Glomerular endothelial cell (primary cell): ENCODE measurements at places on chromosomes 7 and 10. TPM values are rescaled to one million over a fixed set of nuclear protein-coding genes. Genes with fewer than 3 reads are reported as not detected.

The DOCK4 gene
- total RNA-seq: 112 and 150 TPM in 2 replicates

The ZNF25 gene
- total RNA-seq: 5.0 and 5.3 TPM in 2 replicates

The CTAGE8 gene
- total RNA-seq: not detected in 2 replicates

The FOXI2 gene
- total RNA-seq: not detected in 2 replicates

The SLC29A4 gene
- 3.8 and 6.2 TPM in 2 replicates for total RNA-seq

The CNTNAP2 gene
- under 0.01 and 0.97 TPM in 2 replicates for total RNA-seq

The SPDYE16 gene
- 0.24 TPM in 1 of 2 replicates, not detected in the other for total RNA-seq

The GOLGA7B gene
- not detected in 2 replicates for total RNA-seq

DNA sequence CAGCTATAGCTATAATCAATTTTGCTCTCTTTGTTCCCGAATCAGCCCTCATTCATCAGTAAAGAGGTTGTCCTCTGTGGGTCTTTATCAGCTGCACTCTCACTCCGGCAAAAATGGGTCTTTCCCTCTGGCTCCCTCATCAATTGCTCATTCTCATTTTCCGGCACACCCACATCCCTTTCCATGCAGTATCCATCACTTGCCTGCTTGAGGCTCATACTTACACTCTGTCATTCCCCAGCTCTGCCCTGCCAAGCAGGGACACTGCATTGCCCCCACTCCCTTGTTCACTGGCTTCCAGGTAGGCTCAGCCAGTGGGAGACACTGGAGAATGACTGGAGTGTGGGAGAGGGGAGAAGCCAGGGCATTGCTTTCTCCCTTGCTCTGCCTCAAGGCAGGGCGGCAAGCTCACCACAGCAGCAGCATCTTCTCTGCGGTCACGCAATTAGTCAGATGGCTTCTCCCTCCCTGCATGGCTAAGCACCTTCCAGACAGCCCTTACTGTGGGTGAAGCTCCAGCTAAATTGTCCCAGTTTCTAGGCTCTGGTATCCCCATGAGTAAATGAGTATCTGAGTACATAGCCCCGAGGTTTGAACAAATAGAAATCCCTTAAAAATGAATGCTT lies 470.7 kb upstream of the LRRN3 start:
- no peak for DNase-seq

DNA sequence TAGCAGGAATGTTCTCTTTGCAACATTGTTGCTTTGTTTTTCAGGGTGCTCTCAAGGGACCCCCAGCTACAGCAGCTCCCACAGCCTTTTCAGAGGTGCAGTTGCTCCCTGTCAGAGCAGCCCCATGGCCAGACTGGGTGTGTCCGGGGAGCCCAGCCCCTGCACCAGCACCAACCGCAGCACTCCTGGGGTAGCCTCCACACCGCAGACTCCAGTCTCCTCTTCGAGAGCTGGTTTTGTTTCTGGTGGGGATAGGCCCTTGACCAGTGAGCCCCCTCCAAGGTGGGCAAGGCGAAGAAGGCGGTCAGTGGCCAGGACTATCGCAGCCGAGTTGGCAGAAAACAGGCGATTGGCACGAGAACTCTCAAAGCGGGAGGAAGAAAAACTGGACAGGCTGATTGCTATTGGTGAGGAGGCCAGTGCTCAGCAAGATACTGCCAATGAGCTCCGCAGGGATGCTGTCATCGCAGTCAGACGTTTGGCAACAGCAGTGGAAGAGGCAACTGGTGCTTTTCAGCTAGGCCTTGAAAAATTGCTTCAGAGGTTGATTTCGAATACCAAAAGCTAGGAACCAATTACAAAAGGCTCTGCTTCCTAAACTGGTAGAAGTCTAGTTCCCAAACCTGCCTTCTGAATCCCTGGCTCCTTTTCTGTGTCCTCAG lies 5.4 kb downstream of the HSPA14 start:
- DNase-seq: no peak

DNA sequence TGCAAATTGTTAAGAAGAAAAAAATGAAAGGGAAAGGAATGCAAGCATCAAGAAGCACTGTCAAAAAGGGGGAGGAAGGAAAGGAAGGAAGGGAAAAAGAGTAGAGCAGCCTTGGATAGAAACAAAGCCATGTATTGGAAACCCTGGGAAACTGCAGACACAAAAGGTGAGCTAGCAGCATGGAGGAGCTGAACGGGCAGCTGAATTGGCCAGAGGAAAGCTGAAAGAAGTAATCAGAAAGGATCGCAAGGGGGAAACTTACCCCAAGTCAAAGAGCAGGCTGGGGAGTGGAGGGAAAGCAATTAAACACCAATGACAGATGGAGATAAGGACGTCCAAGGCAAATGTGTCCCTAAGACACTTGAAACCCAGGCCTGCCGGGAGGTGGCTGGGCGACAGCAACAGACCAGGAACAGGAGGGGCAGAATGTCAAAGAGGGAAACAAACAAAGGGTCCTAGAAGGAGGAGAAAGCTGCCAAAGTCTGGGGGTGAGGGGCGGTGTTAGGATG lies 93.8 kb upstream of the SVIL start:
- no peak for DNase-seq

- no peak for DNase-seq
These were observed 17.9 kb downstream of the EBF3 start for GRCh38 chr10:129945941-129946760.

DNA sequence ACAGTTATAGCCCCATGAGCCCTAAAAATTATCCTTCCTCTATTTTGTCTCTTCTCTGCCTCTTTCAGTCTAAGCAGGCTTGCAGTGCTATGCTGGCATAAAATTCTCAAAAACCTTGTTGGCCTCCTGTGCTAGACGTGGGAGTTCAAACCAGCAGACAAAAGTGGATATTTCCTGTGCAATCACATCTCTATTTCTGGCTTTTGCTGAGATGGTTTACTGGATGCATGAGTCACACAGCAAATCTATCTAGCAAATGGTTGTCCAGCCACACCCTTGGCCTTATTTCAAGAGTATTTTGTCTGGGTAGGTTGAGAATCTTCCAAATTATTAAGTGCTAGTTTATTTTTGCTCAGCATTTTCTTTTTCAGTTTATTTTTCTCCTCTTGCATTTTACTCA lies 370.8 kb downstream of the CDC14C start:
- no peak for DNase-seq

- no peak for DNase-seq
These were observed 964.6 kb upstream of the CELF2 start for GRCh38 chr10:10053051-10053450.

DNA sequence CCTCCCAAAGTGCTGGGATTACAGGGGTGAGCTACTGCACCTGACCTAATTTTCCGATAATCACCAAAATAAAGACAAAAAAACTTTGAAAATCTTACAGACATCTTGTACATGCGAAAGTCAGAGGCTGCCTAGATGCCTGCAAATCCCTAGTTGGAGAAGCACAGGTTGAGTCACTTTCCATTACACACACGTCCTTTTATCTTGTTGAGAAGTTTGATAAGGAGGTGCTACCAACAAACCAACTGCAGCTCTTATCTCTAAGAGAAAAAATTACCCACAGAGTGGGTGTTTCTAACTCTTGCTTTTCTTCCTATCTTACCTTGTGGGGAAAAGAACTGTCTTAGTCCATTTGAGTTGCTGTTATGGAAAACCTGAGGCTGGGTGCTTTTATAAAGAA lies 589.8 kb downstream of the GALNT17 start:
- DNase-seq: no peak

GRCh38 chr7:128872394-128872824 lies 9.8 kb downstream of the ATP6V1F start:
- no peak for DNase-seq

- DNase-seq: no peak
These were observed 47.4 kb upstream of the MACC1 start for GRCh38 chr7:20264623-20265022.

DNA sequence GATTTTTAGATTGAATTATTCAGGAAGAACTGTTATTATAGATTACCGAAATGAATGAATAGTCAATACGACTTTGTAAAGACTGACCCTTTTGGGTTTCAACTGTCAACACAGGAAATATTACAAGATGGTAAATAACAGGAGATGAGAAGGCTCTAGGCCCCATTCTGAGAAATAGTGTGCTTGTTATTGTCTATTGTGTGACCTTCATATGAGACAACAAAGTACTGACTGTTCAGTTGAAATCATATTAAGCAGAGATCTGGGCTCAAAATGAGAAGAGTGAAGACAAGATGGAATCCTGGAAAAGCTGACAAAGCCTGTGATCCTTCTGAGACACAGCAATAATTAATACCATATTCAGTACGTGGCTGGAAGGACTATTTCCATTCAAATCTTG lies 503.8 kb downstream of the INHBA start:
- no peak for DNase-seq

DNA sequence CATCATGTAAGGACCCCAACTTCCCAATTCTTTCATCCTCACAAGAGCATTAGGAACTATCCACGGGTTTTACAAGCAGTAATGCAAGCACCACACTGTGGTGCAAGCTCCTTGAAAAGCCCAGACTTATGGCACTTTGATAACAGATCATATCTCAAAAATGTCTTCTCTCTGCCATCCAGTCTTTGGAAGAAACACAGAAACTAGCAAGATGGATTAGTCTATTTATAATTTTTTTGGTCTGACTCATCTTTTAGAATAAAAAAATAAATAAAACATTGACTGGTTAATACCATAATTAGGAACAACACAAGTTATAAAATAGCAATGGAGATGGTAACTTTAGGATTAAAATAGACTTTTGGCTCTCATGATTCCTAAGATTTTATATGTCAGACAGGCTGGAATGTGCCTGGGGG lies 49.0 kb upstream of the CALD1 start:
- DNase-seq: no peak

- DNase-seq: peak; percentile 18
These were observed 68.6 kb downstream of the MMRN2 start for GRCh38 chr10:86888585-86889381.

GRCh38 chr10:78514459-78514858 lies 480.8 kb downstream of the RPS24 start:
- DNase-seq: no peak

DNA sequence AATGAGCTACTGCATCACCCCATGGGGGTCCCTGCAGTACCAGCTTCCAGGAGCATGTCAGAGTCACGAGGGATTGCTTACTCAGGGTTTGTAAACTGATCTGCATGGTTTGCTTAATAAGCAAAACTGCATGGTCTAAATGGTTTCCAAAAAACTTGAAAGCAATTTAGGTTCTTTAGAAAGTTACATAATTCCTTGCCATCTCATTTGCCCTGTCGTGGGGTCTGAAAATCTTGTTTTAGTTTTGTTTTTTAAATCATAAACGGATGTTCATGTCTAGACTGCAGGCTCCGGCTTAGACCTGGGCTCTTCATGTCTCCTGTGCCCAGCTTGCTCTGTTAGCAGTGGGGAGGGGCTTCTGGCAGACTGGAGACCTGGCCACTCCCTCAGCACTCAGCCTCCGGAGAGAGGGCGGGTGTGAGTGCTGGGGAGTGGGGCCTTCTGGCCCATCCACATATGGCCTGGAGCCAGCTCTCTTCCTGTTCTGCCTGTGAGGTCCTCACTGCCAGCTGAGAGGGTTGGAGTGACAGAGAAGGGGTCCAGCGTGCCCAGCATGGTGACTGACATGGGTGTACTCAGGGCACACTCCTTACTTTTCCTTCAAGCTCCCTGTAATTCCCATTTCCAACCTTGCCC lies 17.5 kb downstream of the PRF1 start:
- no peak for DNase-seq

DNA sequence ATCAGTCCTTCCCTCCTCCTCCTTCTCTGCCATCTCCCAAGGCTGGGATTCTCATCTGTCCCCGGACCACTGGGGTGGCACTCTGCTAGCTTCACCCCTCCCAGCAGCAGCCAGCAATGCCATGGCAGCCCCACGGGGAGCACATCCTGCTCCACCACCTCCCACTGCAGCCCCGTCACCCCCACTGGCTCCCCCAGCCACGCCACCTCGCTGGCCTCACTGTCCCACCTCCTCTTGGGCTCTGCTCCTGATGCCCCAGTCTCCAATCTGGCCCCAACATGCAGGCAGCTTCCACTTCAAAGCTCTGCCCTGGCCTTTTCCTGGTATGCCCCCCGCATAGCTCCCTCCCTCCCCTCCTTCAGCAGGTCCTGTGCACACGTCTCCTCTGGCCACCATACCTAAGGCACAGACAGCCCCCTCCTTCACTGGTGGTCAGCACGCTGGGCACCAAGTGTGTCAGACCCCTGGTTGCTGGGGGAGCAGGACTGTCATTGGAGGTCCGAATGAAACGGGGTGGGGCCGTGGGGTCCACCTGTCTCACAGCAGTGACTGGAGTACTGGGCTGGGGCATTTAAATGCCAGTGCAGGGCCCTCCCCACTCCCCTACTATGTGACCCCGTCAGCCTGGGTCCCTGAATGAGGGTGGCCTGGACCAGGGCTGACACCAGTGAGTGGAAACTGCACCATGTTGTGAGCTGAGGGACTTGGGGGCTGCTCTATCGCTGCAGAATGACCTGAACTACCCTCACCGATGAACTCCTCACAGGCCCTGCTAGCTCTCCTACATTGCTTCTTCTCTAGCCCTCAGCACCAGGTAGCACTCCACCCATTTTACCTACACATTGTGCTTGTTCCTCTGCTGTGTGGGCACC lies 38.7 kb downstream of the RASGEF1A start:
- DNase-seq: no peak

- no peak for DNase-seq
These were observed 65.9 kb downstream of the ABCB5 start for GRCh38 chr7:20681258-20681882.

GRCh38 chr10:69716711-69717560 lies 84.8 kb upstream of the COL13A1 start:
- DNase-seq: no peak

DNA sequence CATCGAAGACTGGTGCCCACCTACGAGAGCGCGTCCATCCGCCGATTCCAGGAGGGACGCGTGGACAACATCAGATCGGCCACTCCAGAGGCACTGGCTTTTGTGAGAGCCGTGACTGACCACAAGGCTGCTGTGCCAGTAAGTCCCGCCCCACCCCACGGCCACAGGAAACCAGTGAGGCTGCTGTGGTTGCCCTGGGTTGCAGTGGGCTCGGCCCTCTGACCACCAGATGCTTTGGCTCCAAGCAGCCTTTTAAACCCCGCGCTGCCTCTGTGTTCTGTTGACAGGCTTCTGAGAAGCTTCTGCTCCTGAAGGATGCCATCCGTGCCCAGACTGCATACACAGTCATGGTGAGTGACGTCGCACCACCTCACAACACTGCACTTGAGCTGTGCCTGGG lies 24.4 kb upstream of the C10orf53 start:
- DNase-seq: no peak

DNA sequence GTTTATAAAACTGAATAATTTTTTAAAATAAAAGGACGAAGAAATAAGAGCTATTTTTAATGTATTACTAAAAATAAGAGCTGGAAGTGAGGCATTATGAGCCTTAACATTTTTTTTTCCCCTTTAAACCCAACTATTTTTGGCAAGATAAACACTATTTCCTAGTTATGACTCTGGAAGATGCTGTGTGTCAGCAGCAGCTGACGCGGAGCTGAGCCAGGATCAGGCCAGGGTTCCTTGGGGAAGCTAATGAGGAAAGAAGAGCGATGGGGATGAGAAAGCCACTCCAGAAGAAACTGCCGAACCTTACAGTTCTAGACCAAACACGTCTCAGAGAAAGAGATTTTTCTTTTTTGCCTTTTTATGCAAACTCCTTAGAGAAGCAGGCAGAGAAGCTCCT lies 85.9 kb downstream of the USP6NL start:
- no peak for DNase-seq

GRCh38 chr10:104334965-104335650 lies 3.2 kb downstream of the ITPRIP start:
- no peak for DNase-seq
